ENCODE measurements at places on chromosomes 6 and 20.

- DNase-seq = no peak
These were observed 546.9 kb downstream of the HACE1 start for GRCh38 chr6:104312851-104313250.

- DNase-seq = no peak
These were observed 47.9 kb downstream of the HMGN3 start for GRCh38 chr6:79186564-79186963.

GRCh38 chr20:33108661-33109060, 29.2 kb downstream of the BPIFB4 start:
- no peak for DNase-seq

DNA sequence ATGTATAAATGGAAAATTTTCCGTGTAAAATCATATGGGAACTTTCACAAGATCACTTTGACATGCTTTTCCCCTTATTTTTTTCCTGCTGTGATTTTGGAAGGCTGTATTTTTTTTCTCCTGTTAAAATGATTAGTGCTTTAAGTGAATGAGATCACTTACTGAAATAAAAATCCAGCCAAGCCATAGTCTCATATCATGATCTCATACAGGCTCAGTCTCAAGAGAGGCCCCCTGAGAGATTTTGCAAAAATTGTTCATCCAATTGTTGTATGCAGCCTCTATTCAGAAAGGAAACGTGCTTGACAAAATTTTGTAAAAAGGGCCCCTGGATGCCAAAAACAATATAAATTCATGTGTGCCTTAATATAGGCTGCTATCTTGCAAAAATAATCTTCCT, 528.2 kb downstream of the HDGFL1 start:
- no peak for DNase-seq

- DNase-seq = no peak
These were observed 61.3 kb upstream of the FOXQ1 start for GRCh38 chr6:1250489-1251197.

DNA sequence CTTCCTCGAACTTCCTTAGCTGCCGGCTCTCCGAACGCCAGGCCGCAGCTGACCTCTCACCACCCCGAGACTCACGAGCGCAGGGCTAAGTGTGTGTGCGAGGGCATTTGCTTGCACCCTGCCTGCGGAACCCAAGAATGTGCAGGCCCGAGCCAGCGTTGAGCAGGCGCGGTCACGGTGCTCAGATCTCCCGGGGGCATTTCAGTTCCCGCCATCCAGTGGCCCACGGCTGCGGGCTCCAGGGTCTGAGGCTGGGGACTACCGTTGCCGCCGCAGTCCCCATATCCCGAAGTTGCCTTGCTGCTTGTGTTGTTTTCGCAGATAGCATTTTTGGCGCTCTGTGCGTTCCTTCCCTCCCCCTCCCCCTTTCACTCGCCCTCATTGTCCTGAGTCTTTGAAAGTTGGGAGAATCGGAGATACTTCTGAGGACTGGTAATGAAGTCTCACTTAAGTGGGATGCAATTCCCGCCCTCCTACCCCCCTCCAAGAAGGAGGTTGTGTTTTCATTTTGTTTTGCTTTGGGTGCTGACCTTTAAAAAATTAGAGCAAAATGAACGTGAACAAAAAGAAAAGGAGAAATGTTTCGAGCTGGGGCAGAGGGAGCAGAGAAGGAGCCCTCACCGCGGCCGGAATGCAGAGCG, 1.7 kb downstream of the NR2E1 start:
- no peak for DNase-seq

DNA sequence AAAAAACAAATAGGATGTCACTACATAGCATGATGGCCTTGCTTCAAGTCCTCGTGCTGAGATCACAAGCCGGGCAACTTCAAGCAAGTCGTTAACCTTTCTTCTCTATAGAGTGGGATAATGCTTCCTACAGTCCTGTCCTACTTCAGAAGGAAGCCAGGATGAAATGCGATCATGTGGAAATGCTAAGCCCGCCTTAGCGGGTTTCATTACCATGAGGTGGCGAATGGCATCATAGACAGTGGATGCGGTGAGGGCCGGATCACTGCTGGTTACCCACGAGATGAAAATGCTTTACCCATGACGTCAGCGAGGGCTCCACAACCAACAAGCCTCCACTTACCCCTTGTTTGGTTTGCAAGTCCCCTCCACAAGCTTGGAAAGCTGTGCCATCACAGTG, 206.4 kb downstream of the TBXT start:
- no peak for DNase-seq

- DNase-seq = no peak
These were observed 127.5 kb downstream of the EYA4 start for GRCh38 chr6:133368664-133369063.

DNA sequence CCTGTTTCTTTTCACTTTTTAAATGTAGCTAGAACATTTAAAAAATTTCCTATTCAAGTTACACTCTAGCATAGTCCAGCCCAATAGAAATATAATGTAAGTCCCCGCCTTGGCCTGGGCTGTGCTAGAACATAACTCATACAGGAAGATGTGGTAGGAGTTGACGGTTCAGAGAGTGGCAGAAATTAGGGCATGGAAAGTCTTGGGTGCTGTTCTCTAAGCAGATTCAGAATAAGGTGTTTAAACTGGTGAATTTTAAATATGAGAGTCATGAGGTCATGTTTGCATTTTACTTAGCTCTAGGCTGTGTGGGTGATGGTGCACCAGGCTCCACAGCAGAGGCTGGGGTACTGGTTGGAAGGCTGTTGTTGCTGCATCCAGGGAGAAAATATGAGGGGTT, 256.5 kb downstream of the FARS2 start:
- no peak for DNase-seq

GRCh38 chr6:788058-788457, 95.1 kb upstream of the EXOC2 start:
- DNase-seq = no peak

- no peak for DNase-seq
These were observed 57.0 kb upstream of the EPB41L1 start for GRCh38 chr20:36097337-36098151.

DNA sequence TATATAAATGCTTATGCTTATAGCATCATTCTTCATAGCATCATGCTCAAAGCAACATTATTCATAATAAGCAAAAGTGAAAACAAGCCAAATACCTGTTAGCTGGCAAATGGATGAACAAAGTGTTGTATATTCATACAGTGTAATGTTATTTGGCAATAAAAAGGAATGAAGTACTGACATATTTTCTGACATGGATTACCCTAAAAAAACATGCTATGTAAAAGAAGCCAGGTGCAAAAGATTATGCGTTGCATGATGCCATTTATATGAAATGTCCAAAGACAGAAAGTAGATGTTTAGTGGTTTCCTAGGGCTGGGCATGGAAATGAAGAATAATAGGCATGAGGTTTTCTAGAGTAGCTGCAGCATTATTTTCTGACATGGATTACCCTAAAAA, 77.1 kb downstream of the GFRA4 start:
- DNase-seq = no peak

DNA sequence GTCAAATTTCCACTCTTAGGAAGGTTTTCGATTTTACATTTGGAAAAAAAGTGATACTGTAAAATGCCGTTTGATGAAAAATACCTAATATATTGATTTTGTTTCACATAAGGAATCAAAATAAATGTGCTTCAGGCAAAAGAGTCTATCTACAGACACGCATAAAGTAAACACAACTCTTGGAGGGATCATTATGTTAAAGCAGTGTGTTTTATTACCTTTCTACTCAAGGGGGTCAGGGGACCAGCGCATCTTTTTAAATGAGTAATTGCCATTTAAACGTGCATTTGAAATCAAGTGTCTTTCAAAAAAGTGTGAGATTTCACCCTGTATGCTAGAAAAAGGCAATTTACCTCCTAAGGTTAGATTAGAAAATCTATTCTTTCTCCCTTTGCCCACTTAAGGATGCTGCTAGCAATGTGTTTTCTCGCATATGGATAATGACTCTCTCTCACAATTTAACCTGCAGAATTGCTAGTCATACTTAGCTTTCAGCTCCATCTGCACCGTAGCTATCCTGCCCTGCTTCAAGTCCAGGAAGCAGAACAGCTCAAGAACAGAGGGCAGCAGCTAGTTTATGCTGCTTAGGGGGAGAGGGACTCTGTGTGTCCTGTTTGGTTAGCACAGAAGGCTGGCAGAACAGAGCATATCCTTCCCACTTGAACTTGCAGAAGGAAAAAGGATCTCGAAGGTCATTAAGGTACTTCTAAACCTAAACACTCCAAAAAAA, 35.0 kb downstream of the NKAIN2 start:
- DNase-seq = no peak

GRCh38 chr6:38191418-38191817, 371.9 kb downstream of the ZFAND3 start:
- DNase-seq = no peak

GRCh38 chr6:117974914-117975627, 68.0 kb downstream of the SLC35F1 start:
- no peak for DNase-seq

DNA sequence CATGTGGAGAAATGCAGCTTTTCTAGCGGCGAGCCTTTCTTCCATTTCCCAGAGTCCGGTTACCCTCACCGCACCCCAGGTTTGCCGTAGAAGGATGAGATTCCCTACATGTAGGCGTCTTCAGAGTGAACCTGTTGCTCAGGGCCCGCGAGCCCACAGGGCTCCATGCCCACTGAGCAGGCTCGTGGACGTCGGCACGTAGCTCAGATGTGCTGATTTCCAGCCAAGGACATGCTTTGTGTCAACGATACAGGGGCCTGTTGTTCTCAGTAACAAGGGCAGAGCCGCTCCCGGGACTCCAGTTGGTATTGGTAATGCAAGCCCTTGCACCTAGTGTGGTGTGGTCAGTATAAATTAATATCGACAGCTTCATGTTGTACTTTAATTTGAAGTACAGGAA, 159.6 kb downstream of the MTHFD1L start:
- no peak for DNase-seq

DNA sequence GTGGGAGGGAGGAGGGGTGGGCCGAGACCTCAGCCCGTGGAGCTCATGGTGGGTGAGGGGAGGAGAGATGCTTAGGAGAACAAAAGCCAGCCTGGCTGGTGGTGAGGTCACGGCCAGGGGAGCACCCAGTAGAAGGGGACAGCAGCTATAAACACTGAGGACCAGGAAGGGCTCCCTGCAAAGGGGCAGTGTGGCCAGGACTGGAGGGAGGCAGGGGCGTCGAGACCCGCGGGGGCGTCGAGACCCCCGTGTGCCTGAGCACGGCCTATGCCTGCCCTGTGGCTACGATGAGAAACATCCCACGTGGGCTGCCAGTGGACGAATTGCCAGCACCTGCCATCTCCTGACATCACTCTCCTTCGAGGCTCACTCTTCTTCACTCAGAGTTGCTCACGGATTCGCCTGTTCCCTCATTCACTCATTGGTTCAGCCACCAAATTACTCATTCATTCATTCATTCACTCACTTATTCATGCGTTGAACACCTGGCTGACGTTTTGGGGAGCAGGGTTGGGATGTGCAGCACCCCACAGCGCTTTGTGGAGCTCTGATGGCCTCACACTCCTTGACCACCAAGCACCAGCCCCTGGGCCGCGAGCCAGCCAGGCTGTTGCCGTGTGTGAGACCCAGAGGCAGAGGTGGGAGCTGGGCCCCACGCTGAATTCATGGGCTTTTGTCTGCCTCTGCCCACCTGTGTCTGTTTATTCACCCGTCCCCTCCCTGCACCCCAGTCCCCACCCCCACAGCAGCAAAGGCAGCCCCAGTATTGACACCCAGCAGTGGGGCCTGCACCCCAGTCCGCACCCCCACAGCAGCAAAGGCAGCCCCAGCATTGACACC, 61.2 kb upstream of the BHLHE23 start:
- DNase-seq = no peak

DNA sequence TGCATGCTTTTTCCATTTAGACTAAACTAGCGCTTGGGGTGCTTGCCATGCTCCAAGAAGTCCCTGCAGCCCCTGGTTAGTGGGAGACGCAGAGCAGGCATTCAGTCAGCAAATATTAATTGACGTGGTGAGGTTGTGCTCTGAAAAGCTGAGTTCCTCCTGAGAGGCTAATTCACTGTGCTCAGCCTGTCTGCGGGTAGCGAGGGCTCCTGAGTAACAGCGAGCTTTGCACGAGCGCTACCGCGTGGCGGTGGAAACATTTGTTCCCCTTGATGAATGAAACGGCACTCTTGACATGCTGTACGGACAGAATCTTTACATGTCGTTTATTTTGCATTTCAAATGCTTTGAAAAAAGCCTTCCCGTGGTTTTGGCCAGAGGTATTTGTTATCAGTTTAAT, 170.6 kb upstream of the AGPAT4 start:
- no peak for DNase-seq

DNA sequence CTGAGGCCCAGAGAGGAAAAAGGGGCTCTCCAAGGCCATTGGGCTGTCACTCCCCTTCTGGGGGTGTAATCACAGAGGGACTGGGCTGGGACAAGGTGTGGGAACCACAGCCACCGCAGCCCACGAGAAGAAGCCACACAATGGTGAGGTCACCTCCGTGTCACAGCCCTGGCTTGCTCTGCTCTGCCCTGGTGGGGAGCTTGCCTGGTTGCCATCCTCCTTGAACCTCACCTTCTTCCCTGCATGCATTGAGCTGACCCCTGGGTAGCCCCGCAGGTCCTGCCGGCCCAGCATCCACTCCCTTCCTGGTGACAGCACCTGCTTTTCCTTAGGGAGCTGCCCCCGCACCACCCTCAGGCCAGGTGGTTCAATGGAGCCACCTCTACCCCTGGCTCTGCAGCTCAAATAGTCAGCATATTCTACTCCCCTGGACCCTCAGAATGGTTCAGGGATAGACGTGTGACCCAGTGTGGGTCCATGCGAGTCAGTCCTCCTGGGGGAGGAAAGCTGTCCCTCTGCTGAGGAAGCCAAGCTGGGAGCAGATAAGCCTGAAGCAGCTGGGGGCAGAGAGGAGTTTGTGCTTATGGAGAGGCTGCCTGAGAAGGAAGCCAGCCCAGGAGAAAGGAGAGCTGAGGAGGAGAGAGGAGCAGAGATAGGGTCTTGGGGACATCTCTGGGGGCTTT, 21.3 kb downstream of the RBM38 start:
- DNase-seq = no peak

DNA sequence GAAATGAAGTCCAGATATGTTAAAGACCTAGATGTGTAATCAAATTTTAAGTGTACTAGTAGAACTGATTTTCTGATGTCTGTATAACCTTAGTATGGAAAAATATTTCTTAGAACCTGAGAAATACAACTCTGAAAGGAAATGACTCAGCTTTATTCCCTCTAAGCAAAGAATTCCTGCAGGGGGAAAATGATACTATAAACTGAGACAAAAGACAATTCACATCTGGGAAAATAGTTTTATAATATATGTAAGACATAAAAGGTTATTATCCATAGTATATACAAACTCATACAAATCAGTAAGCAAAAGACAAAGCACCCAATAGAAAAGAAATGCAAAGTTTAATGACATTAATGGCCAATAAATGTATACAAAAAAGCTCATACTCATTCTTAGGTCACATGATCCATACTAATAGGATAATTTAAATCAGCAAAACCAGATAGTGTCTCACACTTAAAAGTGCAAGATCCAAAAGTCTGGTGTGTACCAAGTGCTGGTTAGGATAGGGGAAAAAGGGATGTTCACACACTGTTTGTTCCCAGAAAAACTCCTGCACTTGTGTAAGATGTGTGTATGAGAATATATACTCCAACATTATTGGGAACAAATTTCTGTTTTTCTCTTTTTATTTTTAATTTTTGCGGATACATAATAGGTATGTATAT, 22.6 kb downstream of the RNF217 start:
- no peak for DNase-seq

- no peak for DNase-seq
These were observed 608.4 kb downstream of the PTPRT start for GRCh38 chr20:42581311-42581710.
